ENCODE measurements at places on chromosomes 6 and 20.

DNA sequence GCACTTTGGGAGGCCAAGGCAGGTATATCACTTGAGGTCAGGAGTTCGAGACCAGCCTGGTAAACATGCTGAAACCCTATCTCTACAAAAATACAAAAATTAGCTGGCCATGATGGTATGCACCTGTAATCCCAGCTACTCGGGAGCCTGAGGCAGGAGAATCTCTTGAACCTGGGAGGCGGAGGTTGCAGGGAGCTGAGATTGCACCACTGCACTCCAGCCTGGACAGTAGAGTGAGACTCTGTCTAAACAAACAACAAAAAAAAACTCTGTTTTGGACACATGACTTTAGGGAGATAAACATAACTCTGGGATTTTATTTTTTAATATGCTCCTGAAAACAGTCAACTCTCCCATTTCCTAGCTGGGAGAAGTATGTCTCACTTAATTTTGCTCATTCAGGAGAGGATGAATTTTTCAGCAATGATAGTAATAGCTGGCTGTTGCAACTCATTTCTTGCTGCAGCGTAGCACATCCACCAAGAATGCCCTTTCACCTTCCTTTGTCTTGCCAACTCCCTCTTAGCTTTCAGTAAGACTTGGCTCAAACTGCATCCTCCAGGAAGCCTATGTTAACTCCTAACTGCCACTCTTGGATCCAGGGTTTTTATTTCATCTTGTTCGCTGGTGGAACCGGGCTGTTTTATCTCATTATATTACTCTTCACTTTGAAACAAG is 24.3 kb downstream of the TOP1 start:
- DNase-seq, result no peak

GRCh38 chr6:38266921-38267354 is 372.8 kb downstream of the BTBD9 start:
- no peak for DNase-seq

DNA sequence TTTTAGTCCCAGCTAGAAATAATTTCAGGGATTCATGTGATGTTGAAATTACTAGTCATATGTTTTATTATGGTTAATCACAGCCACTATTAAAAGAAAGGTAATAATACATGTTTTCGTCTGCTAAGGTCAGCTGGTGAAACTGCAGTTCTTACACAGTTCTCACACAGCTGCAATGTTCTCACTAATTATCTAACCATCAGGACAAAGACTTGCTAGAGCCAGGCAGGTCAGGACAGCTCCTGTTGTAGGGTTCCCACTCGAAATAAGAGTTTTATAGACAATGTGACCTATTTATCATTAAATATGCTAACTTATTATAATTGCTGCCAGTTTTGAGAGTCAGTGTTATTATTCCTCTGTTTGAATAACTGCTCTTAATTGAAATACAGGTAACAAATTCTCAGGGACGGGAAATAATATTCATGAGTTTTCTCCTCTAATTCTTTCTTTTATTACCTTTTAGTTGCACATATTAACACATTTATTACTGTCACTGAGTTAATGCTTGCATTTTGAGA is 97.9 kb downstream of the GJA1 start:
- DNase-seq, result no peak

DNA sequence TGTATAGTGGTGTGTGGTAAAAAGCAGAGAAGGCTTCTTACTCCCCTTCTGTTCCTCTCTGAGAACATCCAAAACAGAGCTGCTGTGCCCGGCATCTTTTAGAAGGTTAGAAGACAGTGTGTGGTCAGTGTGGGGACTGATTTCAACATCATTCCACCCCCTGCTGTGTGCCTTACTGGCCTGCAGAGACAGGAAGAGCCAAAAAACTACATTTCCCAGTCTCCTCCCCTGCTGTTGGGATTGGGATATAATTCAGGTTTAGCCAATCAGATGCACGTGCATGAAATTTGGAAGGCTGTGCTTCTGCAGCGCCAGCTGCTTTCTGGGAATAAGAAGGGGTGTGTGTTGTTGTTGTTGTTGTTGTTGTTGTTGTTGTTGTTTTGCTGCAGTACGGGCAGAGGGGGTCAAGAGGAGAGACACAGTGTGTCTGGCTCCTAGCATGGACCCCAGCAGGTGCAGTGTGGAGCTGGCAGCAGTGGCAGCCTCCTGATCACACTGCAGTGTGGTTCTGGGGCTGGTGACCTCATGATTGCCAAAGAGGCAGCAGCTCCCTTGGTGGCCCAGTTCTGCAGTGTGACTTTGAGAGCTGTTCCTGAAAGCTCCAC is 74.7 kb downstream of the MRPL14 start:
- no peak for DNase-seq

GRCh38 chr6:84546427-84546914 is 217.9 kb downstream of the TBX18 start:
- no peak for DNase-seq

DNA sequence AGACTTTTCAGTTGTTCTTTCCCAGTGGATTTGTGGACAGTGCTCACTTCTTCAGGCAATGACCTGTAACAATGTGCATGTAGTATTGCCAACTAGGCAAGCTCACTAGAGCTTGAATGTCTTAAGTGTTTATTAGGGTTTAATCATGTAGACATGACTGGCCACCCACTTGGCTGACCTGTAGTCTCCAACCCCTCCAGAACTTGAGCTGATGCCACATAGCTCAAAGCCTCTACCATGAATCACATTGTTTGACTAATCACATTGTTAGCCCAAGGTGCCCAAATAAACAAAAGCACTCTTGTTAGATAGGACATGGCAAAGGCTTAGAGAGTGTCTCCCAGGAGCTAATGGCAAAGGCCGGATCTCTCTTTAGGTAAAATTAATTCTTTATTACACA is 272.7 kb downstream of the GRIK2 start:
- no peak for DNase-seq

DNA sequence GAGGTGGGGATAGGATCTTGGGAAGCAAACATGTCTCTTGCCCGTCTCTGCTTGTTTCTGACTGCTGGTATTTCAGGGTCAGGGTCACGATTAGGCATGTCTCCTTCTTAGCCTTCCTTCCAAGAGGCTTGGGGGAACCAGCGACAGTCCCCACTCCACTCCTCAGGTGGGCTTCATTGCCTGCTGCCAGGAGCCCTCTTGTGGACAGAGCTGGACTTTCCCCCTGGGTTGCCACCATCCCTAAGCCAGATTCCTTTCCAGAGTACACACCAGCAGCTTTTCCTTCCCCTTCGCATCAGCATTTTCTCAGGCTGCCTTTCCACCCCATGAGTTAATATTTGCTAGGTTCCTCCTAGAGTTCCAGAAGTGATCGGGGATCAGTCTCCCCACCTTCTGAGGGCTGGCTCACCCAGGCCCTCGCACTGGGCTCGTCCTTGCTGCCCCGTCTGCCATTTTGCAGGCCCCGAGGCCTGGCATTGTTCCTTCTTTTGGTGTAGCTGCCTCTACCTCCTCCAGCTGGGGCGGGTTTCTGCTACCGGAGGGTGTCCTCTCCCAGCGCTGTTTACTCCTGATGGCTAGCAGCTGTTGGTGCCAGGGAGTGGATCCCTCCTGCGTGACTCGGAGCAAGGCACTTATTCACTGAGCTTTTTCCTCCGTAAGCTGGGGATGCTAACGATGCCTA is 8.8 kb upstream of the C20orf144 start:
- peak; percentile 61 for DNase-seq

DNA sequence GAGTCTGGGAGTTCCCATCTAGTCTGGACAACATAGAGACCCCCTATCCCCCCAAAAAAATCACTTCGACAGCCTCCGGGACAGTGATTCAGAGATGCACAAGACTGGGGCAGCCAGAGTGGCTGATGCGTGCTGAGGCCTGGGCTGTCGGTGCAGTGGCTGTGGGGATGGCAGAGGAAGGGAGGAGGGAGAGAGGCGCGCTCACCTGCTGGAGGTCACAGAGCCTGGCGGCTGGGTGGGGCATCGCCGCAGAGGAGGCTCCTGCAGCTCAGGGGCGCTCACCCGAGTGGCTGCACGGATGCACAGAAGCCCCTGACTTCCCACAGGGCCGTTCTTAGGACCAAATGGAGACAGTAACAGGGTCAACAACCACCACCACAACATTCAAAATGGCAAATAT is 182.8 kb downstream of the SMOC2 start:
- no peak for DNase-seq

GRCh38 chr20:24138951-24139350 is 150.4 kb upstream of the GGTLC1 start:
- no peak for DNase-seq

GRCh38 chr20:59004763-59005522 is 2.1 kb downstream of the CTSZ start:
- peak; percentile 71 for DNase-seq

DNA sequence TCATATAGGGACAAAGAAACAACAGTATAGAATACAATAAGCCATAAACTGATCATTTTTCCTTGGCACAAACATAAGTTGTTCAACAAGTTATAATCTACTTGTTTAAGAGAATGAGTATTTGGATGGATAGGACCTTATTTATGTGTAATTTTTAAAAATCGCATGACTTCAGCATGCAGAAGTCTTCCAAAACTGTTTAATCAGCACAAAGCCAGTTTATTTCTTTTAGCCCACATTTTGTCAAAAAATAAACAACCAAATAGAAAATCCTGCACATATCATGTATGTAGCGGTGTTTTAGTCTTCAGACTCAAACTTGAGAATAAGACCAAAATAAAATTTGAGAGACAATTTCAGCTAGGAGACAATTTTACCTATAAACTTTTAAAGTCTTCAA is 304.7 kb downstream of the TRDN start:
- DNase-seq, result no peak

GRCh38 chr6:2877057-2877882 is 25.8 kb downstream of the SERPINB9 start:
- DNase-seq, result no peak

GRCh38 chr6:159693894-159694545 is 979 bp upstream of the SOD2 start:
- DNase-seq, result peak; percentile 43

- no peak for DNase-seq
Measured at GRCh38 chr6:157269261-157269794, 54.0 kb downstream of the TMEM242 start.

- no peak for DNase-seq
Measured at GRCh38 chr20:7673841-7674240, 266.4 kb downstream of the HAO1 start.

DNA sequence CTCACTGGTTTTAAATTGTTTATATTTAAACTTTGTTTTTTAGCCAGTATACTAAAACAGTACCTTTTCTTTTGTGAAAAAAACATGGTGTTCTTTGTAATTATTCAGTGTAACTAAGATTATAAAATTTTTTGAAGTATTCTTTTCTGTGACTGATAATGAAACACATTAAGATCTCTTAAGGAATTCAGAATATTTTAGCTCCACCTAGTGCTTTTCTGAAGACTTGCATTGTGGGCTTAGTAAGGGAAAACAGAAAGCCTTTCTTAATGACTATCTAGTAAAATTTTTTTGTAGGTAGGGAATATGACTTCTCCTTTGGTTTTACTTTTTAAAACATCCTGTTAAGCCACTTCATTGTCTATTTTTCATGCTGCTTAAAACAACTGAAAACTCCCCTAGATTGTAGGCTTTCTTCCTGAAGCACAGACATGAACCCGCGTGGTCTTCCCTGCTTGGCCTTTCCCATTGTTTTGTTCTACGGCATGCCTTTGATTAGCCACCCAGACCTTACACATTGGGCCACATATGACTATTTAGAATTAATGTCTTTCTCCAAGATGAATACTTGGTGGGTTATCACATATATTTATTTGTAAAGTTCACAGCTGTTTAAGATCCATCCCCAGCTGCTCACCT is 72.1 kb downstream of the AFDN start:
- no peak for DNase-seq

- peak; percentile 9 for DNase-seq
Measured at GRCh38 chr6:70520575-70520974, 46.2 kb upstream of the SDHAF4 start.

DNA sequence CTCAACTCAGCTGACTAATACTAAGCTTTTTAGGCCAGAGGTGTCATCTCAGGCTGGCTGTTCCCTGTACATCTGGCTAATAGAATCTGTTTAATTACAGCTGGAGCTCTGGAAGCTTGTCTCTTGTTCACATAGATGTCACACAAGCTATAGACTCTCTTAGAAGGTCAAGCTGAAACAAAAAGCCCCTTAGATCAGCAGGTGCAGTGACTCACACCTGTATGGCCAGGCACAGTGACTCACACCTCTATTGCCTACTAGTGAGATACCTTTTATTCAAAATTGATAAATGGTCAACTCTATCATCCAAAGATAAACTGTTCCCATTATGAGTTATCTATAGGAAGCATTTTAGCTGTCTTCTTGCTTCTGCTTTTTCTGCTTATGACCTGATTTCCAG is 29.9 kb upstream of the MTHFD1L start:
- DNase-seq, result no peak

DNA sequence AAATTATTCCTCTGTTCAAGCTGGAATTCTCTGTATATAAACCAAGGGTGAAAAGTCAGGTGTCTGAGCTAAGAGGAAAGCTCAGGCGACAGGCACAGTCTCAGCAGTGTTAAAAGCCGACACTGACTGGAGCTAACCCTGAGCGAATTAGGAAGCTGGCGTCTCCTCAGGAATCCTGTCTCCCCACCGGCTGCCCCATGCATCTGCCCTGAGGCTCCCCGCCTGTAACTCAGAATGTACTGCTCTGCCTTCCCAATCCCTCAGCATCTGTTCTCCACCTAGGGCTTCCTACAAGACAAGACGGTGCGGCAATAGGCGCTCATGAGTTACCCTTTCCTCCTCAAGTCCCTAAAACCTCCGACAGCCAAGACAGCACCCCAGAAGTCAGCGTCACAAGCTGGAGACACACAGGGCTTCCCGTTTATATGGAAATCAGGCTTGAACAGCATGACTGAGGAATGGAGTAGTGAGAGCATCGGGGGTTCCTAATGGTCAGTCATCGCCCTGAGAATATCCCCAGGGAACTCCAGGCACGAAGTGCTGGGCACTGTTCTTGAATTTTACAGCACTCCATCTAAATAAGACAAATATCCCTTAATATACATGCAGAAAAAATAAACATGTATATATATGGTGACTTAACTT is 33.5 kb downstream of the WDR27 start:
- no peak for DNase-seq

GRCh38 chr6:152598901-152599537 is 38.1 kb downstream of the SYNE1 start:
- no peak for DNase-seq

DNA sequence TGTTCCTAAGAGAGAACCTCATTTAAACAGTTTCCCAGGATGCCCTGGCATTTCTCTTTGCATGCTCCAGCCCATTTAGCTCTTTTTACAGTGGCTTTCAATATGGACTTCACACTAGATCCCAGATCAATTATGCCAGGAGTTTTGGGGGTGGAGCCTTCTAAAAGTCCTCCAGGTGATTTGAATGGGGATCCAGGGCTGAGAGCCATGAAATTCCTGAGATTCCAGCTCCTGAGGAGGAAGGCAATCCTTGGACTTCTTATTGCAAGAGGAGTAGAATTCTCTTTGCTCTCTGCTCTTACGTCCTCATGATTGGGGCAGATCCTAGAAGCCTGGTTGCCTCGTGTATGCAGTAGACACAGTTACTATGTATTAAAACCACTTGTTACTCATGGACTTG is 184.2 kb downstream of the DHX35 start:
- no peak for DNase-seq

- no peak for DNase-seq
Measured at GRCh38 chr20:19832875-19833274, 74.8 kb downstream of the RIN2 start.

Measured in CD4-positive, alpha-beta T cell treated with Interleukin-6 for 4 hours (primary cell).